Kasumi-1 (cell line): ENCODE measurements at places on chromosomes 2 and 18.

GRCh38 chr2:174969091-174969734 is 36.0 kb downstream of the CHN1 start:
- DNase-seq, result peak; percentile 23

DNA sequence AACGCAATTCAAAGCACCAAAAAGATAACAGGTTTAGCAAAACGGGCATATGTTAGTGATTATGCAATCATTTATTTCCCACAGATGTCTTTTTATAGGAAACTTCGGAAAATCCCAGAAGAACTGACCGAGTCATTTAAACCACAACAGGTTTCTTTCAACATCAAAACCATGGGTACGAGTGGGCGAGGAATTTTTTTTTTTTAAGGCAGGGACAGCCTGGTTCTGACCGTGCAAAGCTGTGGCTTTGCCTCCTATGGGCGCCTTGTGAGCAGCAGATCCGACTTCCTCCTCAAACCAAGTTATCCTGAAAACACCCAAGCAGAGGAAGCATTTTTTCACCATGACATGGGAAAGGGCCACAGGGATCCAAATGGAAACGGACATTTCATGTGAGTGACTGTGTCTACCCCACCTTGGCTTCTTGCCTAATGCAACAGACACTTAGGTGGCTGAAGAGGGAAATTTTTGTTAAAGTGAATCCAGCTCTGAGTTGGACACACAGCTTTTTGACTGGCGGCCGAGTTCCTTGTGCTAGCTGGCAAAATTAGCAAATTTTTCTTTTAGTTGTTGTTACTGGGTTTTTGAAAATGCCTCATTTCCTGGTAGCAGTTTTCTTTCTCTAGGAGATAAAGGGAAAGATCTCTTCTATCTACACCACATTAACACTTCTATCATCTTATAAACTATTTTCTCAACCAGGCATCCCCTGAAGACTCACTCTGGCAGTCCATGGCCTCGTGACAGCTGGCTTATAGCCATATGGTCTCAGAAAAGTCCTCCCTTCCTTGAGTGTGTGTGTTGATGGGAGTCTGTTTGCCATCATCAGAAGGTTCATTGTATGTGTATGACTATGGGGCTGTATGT is 487.4 kb upstream of the ZEB2 start:
- DNase-seq, result no peak

DNA sequence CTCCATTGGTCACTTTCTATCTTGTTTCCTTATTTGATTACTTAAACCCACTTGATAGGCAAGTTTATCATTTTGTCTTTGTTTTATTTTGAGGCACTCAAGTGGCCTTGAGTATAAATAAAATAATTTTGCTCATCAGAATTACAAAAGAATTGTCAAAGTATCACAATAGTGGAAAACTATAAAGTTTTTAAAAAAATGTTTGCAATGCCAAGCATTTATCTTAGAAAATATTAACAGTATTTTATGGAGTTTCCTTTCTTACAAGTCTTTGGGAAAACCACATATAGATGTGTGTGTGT is 14.7 kb downstream of the PMS1 start:
- DNase-seq, result no peak

- no peak for DNase-seq
These were observed 280.6 kb upstream of the PXDN start for GRCh38 chr2:2024751-2025481.

DNA sequence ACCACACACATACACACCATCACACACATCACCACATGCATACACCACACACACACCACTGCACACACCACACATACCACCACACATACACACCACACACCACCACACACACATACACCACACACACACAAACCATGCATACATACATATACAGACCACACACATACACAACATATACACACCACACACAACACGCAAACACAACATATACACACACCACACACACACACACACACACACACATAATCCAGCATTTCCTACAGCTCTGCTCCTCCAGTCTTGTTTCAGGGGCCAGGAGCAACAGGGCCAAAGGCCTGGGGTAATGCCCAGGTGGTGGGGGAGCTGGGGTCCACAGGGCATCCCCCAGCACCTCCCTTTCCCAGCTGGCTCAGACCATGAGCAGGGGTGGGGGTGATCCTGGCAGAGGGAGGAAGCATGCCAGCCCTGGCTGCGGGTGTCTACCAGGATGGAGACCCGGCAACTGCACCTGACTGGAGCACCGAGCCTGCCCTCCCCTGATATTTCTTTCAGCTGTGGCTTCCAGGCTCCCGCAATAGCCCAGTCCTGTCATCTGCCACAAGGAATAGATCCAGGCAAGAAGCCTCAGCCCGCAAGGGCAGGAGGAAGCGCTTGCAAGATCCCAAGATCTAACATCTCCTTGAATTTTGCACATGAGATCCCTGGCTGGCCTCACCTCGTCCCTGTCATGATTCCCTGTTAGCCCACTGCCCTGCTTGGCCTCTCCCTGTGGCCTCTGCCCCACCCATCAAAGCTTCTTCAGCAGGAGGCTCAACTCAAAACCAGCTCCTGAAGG is 196.9 kb downstream of the TNS1 start:
- no peak for DNase-seq
